ENCODE measurements at places on chromosomes 5 and 9. TPM values are rescaled to one million over a fixed set of nuclear protein-coding genes. Genes with fewer than 3 reads are reported as not detected.
A peak's percentile ranks its signal among the peaks of the same experiment; 100 is the strongest.

DNA sequence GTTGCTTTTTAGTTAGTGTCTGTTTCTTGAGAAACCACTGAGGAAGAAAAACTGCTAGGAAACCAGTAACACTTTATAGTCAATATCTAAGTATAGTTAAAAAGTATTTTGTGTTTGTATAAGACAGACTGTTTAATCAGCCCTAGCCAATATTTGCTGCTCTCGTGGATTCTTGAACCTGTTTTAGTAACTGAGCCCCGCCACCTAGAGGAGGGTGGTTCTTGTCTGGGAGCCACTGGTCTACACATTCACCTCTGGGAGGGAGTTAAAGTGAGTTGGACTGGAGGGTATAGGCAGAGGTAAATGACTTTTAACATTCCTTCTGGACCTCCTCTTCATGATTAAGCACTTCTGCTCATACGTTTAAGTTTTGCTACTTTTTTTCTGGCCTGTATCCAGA, 117.2 kb downstream of the SPATA31D1 start:
- no peak for DNase-seq

DNA sequence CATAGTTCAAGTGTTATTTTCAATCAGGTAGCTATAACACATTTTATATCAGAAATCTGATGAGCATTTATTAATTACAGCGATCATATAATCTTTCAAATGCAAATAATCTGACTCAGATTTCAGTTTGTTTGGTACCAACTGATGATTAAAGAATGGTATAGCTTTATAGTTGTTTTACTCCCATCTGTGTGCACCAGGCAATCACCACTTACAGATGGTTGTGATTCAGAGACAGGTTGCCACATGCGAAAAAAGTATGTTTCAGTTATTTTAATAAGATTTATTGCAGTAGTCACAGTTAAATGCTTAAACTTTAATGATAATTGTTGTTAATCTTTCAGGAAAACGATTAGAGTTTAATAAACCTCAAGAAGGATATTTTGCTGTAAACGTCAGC, 155.1 kb upstream of the ARRDC3 start:
- DNase-seq = no peak

GRCh38 chr9:124394596-124394995, 20.6 kb downstream of the PSMB7 start:
- DNase-seq = no peak

- DNase-seq = peak; percentile 26
Measured at GRCh38 chr9:136138566-136138965, 19.9 kb upstream of the TMEM250 start.

GRCh38 chr5:119174578-119175163, 103.8 kb downstream of the DMXL1 start:
- DNase-seq = no peak

DNA sequence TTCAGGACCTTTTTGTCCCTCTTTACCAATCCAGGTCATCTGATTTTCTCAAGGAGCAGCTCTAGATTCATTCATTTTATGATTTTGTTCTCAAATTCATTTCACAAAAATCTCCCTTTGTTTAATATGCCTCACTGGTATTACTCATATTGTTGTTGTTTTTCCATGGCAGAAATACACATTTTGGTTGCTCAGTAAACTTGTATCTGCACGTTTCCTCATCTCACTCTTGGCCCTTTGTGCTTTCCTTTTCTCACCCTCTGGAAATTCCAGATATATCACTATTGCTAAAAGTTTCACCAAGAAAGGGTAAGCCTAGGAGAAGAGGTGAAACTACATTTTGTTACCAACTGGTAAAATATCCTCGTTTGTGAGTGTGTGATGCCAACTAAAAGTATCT, 14.8 kb downstream of the ASPN start:
- DNase-seq = no peak

DNA sequence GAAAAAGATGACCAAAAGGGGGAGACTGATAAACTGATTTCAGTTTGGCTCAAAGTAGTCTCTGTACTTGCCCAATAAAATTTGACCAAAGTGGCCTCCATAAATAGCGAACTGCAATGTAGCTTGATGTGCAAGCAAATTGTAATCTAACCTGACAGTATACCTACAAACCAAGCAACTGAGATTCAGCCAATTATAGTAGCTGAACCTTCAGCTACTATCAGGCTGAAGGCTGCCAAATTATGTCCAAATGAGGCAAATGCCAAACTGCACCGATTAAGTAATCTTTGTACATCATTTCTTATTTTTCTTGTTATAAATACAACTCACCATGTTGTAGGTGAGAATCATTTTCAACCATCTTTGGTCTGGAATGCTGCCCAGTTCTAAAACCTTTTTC, 390.6 kb downstream of the CDH9 start:
- DNase-seq = no peak

GRCh38 chr5:51379331-51379700, 3.9 kb upstream of the ISL1 start:
- DNase-seq = no peak

DNA sequence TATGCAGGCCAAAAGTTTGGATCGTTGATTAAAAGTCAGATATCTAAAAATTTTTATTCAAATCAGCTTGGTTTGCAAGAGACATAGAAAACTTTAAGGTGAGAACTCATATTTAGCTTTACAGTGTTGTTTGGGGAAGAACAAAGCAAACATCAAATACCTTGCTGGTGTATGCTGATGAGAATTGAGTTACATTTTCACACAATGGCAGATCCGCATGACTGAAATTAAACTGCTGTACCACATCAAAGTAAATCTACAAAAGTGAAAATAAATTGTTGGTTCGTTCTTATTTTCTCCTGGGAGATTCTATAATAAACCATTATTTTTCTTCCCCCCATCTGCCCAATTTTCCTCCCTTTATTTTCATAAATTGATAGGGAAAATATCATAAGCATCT, 198.2 kb upstream of the PCSK5 start:
- DNase-seq = no peak

TEX48 gene
- total RNA-seq = not detected

OBP2B gene
- not detected for total RNA-seq

MYMK gene
- not detected for total RNA-seq

C9orf153 gene
- total RNA-seq = not detected
